ENCODE measurements at places on chromosomes 12 and 14. TPM values are rescaled to one million over a fixed set of nuclear protein-coding genes. Genes with fewer than 3 reads are reported as not detected.

The STAB2 gene
- not detected for total RNA-seq

The SUSD6 gene
- 31.2 TPM for total RNA-seq

The OAS3 gene
- not detected for total RNA-seq

The LMO3 gene
- total RNA-seq: 1.6 TPM

The PLEK2 gene
- total RNA-seq: not detected

The OTUB2 gene
- 1.3 TPM for total RNA-seq

The CNTN1 gene
- total RNA-seq: 1.6 TPM

The P3H3 gene
- 86.5 TPM for total RNA-seq

The SERPINA10 gene
- not detected for total RNA-seq

The CLBA1 gene
- 7.7 TPM for total RNA-seq
